Activated gamma-delta T cell treated with Interleukin-2 at 50 U/mL for 16 hours (primary cell): ENCODE measurements at places on chromosomes 11 and 22.

DNA sequence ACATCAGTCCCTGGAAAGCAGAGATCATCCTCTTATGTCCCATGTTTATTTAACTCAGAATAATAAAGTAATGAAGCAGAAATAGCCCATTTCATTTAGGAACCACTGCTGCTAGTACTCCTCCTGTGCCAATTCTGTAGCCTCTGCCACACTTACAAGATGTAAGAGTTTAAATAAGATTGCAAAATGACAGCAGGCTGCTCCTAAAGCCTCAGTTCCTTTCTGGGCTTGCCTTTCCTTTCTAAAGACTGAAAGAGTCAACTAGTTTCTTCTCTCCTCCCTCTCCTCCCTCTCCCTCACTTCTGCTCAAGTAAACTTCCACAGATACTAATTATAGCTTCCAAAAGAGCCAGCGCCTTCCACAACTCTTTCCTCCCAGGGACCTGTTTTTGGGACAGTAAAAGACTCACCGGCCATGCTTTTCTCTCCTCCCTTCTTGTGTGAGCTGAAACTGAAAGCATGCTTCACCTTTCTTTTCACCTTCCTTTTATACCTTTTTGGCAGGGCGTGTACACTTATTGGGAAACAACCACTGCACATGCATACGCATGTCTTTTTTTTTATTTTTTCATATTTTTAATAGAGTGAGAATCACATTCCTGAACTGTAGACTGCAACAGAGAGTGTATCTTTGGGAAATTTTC is 26.1 kb upstream of the CARD16 start:
- DNase-seq = no peak

DNA sequence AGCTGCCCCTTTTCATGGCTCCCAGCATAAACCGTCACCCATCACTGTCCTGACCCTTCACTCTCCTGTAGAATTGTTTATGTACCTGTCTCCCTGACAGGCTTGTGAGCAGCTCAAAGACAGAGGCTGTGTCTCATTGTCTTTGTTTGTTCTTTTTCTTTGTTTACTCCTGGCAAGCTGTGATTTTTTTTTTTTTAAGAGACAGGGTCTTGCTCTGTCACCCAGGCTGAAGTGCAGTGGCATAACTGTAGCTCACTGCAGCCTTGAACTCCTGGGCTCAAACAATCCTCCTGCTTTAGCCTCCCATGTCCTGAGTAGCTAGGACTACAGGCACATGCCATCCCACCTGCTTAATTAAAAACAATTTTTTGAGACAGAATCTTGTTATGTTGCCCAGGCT is 9.7 kb downstream of the ARHGAP1 start:
- no peak for DNase-seq

DNA sequence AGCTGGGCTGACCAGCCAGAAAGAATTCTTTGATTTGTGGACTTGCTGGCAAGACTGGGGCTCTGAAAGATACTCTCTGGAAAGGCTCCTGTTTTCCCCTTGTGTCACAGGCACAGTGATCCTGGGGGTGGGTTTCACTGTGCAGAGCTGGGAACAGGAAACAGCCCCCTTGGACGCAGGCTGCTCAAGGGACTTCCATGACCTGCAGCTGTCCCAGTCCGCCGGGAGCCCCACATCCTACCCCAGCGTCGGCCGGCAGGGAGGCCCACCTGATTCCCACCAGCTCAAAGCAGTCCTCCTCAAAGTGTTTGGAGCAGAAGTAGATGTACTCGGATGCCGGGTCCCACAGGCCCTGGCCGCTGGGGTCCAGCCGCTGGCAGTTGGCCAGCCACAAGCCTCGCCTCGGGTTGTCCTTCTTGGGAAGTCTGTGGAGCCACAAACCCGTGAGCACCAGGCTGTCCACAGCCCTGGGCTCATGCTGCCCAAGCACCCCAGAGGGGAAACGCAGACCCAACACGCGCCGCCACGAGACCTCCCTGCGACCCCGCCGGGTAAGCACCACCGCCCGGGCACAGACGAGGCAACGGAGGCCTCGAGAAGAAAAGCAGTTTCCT is 824 bp downstream of the THAP7 start:
- no peak for DNase-seq

- no peak for DNase-seq
Observed at GRCh38 chr22:24026733-24027132, 15.6 kb downstream of the CABIN1 start.

GRCh38 chr11:36455658-36456111 is 54.4 kb downstream of the TRAF6 start:
- no peak for DNase-seq

DNA sequence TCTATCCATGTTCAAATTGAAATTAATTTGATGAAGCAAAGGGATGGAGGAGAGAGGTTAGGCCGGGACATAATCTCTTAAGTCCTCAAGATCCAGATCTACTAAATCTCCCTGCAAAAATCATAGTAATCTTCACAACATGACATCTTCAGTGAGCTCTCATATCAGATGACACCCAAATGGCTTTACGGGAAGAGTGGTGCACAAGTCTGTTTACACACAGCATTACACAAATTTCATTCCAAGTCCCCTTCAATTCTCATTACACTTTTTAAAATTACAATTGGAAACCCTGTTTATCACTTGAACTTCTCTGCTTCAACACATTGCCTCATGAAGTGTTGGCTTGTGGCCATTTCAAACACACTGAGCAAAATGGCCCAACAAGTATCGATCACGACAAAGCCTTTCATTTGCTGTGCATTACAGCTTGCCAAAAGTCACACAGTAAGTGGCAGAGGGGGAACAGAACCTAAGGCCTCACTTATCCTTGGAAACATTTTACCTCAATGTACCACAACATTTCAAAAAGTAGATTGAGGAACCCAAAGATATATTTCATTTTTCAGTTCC is 17.9 kb upstream of the TPH1 start:
- no peak for DNase-seq

- DNase-seq = no peak
Observed at GRCh38 chr11:130470832-130471706, 22.6 kb downstream of the ADAMTS15 start.

- DNase-seq = no peak
Observed at GRCh38 chr11:2586087-2586792, 113.6 kb downstream of the KCNQ1OT1 start.

DNA sequence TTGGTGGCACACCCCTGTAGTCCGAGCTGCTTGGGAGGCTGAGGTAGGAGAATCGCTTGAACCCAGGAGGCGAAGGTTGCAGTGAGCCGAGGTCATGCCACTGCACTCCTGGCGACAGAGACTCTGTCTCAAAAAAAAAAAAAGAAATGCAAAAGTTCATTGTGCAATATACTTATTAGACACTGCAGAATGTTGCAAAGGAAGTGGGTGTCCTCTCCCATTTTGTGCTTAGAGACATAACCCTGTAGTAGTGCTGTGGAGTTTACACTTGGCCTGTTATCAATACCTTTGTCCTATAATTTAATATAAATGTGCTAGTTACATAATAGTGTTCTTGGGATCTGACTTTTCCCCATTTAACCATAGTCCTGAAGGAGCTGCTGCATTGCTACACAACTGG is 9.4 kb downstream of the BCL2L13 start:
- DNase-seq = no peak

- no peak for DNase-seq
Observed at GRCh38 chr11:30878400-30878799, 292.2 kb upstream of the MPPED2 start.

GRCh38 chr11:6320411-6321155 is at the start of gene CAVIN3:
Gene CAVIN3 (minus strand): TSS chr11:6320501. CDS start chr11:6320476, 25 bp downstream.
- DNase-seq = no peak

- no peak for DNase-seq
Observed at GRCh38 chr11:110529043-110529442, 99.3 kb downstream of the FDX1 start.

DNA sequence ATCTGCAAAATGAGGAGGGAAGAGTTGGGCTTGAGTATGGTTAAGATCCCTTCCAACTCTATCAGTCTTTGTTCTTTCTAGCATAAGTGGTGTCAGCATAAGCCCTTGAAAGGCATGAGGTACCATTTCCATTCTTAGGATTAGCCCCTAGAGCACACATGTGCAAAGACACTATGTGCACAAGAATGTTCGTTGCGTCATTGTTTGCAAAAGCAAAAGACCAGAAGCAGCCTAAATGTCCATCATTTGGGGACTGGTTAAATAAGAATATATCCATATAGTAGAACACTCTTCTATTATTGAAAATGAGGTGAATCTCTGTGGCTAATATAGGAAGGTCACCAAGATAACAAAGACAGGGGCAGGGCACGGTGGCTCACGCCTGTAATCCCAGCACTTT is 10.0 kb upstream of the KCTD14 start:
- no peak for DNase-seq

DNA sequence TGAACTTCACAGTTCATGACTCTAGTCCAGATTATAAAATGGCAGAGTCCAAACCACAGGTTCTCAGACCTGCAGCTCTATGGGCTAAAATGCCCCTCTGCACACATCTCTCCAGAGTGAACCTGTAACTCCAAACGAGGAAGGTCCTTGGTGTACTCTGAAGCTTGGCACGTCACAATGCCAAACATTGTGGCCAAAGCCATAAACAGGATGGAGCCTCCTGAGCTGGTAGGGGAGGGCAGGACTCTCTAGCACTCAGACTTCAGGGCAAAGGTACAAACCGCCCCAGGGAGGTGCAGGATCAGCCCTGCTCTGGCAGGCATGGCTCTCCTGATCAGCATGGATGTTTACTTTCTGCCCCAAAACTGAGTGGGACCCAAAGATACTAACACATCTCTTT is 2.3 kb downstream of the SCUBE2 start:
- no peak for DNase-seq

DNA sequence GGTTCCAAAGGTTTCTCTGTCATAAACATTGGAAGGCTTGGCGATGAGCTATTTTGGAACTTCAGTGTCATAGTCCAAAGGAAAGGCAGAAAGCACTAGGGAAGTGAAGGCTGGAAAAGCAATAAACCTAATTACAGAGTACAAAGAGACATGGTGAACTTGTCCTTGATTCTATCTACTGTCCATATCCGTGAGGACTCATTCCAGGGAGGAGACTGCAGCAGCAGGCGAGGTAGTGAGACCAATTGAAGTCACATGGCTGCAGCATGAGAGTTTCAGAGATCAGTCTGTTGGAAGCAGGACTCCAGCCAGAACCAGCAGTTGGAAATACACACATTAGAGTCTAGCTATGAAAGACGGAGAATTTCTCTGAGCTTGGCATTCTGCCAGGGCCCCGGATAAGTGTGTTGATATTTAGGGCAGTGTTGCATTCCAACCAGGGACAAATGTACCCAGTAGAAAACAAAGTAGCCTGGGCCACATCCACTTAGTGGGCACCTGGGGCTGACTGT is 54.1 kb upstream of the ARHGAP42 start:
- no peak for DNase-seq

DNA sequence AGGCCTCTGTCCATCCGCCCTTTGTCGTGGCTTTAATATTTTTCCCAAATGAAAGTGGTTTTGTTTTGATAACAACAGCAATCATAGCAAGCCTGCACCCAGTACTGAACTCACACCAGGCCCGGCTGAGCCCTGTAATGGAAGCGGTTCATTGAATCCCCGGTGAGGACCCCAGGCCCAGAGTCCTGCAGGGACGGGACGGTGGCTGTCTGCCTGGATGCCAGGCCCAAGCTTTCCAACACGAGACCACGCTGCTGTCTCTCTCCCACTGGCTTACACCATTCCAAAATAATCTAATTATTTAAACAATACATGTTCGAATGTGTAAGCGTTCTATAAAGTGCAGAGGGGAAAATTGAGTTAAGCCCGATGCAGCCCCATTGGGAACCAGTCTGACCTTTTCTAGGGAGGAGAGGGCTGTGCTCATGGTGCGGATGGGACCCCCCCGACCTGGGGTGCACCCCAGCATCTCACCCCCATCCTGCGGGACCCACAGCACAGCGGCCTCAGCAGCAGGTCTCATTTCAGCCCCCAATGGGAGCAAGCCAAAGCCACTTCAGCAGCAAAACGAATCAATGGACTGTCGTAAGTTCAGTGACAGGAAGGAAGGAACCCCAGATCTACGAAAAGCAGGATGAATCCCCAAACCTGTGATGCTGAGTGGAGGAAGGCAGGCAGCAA is 1046.9 kb downstream of the BRD1 start:
- DNase-seq = no peak

- DNase-seq = peak; percentile 99
Observed at GRCh38 chr11:65546217-65546958, 11.8 kb downstream of the LTBP3 start.

DNA sequence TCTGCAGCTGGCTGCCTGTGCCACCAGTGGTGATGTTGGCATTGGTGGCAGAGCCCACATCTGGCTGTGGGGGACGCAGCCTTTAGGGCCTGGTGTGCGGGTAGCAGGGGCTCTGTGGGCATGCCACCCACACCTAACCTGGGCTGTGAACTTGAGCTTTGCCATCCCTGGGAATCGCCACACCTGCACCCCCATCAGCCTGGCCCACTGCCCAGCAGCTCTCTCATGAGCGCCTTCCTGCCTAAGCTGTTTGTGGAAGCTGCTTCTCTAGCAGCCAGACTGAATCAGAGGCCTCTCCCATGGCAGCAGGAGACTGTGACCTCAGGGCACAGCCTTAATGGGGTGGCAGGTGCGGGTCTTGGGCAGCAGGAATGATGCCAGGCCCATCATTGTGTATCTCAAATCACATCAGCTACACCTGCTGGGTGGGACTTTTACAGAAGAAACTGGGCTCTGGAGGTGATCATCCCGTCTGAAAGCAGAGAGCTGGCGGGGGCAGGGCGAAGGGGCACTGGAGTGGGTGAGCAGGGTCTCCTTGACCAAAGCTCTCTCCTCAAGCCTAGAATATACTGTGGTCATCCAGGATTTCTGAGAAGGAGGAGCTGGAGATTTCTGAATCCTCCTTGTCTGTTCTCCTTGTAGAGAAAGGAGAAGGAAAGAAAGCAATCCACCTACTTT is 17.8 kb upstream of the CARS1 start:
- no peak for DNase-seq

DNA sequence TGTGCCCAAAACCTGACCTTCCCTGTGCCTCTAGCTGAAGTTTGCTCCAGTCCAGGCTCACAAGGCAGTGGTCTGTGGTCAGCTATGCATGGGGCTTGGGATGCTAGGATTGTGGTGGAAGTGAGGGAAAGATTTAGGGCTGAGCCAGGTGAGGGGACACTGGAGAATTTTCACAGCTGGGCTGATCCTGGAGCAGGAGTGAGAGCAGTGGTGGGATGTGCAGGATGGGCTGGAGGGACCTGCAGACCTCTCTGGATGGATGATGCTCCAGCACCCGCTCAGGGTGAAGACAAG is 23.9 kb upstream of the KDM2A start:
- no peak for DNase-seq

GRCh38 chr11:124717421-124717785 is 22.3 kb upstream of the NRGN start:
- DNase-seq = no peak

- DNase-seq = no peak
Observed at GRCh38 chr11:10447445-10447844, 7.6 kb upstream of the AMPD3 start.
